ENCODE measurements at places on chromosomes 12 and 14. TPM values are rescaled to one million over a fixed set of nuclear protein-coding genes. Genes with fewer than 3 reads are reported as not detected.
A peak's percentile ranks its signal among the peaks of the same experiment; 100 is the strongest.

- no peak for DNase-seq
These were observed 64.4 kb upstream of the BTG1 start for GRCh38 chr12:92210071-92210470.

The CAPZA3 gene
- not detected for total RNA-seq

The CDKL1 gene
- total RNA-seq = 0.59 TPM

DNA sequence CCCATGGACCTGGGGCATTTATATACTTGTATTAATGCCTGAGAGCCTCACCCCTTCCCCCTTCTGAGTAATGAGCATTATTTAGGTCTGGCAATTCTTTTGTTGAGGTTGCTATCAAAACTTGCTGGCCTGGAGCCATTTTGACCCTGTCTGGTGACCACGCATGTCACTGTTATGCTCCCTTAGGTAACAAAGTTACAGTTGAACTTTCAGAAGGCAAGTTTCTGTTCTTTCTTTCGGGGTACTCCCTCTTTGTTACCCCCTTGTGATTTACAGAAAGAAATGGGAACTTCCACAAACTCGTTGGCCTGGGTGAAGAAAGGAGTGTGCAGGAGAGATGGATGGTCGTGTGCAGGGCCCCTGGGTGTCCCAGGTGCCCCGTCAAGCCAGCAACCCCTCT lies 305.4 kb downstream of the DPF3 start:
- no peak for DNase-seq

DNA sequence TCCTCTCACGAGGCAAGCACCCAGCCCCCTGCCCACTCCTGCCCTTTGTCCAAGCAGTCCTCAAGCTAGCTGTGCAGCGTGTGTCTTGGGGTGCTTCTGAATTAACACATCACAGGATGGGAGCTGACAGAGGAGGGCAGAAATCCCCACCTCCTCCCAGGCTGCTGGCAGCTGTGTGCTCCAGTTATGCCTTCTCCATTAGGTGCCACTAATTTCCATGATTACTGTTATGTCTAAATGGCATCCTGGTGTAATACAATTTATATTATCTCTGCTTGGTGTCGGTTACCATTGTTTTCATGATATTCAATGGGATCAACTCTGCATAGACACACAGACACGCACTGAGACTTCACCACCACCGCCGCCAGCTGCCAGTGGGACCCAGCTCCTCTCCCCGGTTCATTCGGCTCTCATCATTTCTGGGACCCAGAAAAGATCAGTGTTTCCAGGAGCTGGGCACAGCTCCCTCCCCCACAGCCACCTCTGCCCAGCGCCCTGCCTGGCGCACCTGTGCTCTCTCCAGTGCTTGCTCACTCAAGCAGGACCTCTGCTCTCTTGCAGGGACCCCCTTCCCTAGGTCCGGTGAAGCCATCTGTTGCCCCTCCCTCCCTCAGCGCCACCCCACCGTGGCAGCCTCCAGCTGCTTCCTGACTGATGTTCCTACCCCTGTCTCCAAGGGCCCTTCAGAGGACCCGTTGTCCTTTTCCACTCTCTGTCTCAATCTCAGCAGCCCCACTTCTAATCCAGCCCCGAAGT lies 167.5 kb upstream of the FKBP4 start:
- DNase-seq = no peak

DNA sequence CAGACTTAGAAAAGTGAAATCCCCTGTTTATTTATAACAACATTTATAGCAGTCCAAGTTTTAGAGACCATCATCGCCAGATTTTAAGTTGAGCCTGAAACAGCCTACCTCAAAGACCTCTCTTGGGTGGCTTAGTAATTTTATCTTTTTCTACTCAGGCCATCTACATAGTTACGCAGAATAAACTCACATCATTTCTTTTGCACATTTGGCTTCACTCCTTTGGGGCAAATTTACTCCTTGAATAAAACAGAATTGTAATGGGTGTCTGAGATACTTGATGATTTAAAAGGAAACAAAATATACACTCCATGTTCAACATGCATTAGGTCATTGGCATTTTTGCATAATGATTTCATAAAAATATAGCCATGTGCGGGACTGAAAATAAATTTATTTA lies 104.7 kb upstream of the TSPAN8 start:
- no peak for DNase-seq

- DNase-seq = no peak
These were observed 30.7 kb downstream of the NUMB start for GRCh38 chr14:73427516-73428264.

The MTERF2 gene
- 5.0 TPM for total RNA-seq

GRCh38 chr12:109222062-109222461 lies 87.0 kb downstream of the FOXN4 start:
- no peak for DNase-seq

DNA sequence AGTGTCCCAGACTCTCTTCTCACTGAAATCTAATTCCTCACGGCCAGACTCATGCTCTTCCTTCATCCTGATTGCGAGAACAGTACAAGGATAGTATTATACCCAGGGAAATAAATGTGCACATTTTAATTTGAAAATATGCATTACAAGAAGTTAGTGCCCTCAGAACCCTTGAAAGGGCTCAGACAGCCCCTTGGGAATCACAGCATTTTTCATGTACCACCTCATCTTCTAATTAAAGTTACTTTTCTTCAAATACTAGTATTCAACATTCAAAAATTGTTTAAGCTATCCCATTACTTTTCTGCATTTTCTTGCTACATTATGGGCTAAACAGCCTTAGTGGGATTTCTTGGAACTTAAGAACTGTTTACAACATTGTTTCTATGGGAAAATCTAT lies 1.7 kb upstream of the APPL2 start:
- no peak for DNase-seq

- DNase-seq = no peak
These were observed 39.3 kb downstream of the RBM19 start for GRCh38 chr12:113926788-113927187.

DNA sequence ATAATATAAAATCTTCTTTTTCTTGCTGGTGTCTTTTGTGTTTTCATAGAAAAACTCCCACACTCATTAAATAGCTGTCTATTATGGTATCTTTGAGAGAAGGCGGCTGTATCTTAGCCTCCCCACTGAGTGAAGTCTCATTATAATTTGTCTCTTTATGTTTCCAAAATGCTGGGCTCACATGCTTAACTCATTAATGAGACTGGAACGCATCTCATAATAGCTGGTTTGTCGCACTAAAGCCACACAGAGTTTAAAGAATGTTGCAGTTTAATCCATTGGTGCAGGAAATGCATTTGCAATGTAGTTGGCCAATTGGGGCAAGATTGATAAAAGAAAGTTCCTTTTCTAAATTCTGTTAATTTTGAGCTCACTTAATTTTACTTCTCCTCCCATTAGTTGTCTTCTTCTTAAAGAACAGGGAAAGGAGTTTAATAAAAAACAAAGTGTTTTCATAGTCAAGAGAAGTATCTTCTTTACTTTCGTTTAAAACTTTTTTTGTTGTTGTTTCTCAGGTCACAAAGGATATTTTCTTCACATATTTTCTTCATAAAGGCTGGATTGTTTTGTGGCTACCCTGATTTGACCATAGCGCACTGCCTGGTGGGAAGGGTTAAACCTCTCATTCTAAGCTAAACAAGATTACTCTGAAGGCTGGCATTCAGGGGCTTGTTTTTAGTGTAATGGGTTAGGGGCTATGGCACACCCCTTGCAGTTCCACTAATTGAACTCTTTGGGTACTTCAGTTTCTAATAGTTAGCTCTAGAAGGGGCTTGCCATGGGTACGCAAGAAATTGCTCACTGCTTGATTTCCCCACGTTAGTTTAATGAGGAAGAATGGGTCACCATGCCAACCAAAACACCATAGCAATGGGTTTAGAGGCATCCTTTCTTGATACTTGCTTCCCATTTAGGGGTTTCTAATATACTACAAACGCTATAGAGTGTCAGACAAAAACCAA lies 197.0 kb downstream of the TMTC2 start:
- no peak for DNase-seq

The KRT6A gene
- total RNA-seq = not detected

GRCh38 chr12:44384136-44384535 lies 492.0 kb downstream of the NELL2 start:
- no peak for DNase-seq

DNA sequence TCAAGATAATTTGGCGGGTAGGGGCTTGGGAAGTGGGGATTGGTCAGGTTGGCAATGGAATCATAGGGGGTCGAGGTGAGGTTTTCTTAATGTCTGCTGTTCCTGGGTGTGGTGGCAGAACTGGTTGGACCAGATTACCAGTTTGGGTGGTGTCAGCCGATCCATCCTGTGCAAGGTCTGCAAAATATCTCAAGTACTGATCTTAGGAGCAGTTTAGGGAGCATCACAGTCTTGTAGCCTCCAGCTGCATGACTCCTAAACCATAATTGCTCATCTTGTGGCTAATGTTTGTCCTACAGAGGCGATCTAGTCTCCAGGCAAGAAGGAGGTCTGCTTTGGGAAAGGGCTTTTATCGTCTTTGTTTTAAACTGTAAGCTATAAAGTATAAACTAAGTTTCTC lies 868.4 kb downstream of the DIO2 start:
- DNase-seq = no peak

- peak; percentile 55 for DNase-seq
These were observed 536 bp downstream of the VPS29 start for GRCh38 chr12:110501399-110501751.

DNA sequence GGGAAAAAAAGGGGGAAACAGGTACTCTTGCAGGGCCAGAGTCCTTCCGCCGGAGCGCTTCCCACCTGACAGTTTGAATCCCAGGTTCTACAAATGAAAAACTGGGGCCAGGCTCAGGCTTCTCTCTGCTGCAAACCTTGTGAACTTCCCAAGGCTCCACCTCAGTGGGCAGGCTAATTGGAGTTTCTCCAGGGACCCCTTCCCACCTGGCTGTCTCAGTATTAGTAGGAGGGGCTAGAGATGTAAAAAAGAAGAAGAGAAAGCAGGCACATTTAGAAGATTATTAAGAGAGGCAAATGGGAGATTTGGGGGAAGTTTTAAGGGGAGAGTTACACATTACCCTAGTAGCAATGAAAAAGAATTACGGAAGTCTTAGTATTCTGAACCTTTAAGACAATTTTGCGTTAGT lies 20.0 kb upstream of the CLEC2D start:
- no peak for DNase-seq

DNA sequence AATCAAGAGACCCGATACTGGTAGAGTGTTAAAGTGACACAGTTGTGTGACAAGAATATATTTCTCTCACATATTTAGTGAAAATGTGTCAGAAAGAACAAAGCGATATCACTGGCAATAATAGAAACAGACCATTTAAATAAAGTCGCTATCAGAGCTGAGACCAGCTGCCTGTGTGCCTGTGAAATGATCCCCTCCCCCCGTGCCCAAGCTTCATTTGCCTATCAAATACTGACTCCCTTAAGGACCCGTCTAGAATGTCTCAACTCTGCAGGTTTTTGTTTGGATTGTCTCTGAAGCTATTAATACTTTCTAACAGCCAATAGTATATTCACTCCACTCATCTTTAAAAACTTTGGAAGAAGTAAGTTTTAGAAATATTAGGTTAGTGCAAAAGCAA lies 98.9 kb downstream of the EGLN3 start:
- DNase-seq = no peak

DNA sequence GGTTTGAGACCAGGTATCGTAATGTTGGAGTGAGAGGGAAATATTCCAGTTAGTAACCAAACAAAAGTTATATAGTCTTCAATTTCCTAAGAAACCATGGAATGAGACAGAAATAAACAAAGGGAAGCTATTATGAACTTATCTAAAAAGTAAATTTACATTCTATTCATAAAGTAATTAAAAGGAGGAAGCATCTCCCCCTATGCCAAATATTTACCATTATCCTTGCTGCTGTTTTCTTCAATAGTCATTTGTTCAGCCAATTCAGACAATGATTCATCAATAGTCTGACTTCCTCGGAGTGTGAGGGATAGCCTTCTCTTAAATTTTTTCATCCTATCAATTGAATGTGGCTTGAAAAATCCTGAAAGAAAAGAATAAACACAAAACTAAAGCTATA lies 65.7 kb downstream of the CDK17 start:
- no peak for DNase-seq

The SOAT2 gene
- not detected for total RNA-seq

DNA sequence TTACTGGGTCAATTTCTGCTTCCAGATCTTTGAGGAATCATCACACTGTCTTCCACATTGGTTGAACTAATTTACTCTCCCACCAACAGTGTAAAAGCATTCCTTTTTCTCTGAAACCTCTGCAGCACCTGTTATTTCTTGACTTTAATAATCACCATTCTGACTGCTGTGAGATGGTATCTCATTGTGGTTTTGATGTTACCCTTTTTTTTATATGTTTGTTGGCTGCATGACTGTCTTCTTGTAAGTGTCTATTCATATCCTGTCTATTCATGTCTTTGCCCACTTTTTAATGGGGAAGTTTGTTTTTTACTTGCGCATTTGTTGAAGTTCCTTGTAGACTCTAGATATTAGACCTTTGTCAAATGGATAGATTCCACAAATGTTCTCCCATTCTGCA lies 324.9 kb downstream of the NAV3 start:
- no peak for DNase-seq

GRCh38 chr12:69966409-69966808 lies 141.4 kb downstream of the MYRFL start:
- peak; percentile 42 for DNase-seq

The AKAP6 gene
- total RNA-seq = 23.2 TPM

The LRRC43 gene
- not detected for total RNA-seq

DNA sequence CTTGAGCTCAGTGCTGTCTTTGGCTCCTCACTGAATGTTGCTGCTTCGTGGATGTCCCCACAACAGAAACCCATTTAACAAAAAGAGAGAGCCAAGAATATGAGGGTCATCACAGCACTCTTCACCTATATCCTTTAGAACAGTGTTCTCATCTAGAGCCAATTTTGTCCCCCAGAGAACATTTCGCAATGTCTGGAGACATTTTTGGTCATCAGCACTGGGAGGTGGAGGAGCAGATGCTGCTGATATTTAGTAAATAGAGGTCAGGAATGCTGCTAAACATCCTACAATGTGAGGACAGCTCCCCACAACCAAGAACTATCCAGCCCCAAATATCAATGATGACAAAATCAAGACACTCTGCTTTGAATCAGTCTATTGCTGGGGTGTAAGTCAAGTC lies 92.5 kb downstream of the BBS10 start:
- DNase-seq = peak; percentile 25

DNA sequence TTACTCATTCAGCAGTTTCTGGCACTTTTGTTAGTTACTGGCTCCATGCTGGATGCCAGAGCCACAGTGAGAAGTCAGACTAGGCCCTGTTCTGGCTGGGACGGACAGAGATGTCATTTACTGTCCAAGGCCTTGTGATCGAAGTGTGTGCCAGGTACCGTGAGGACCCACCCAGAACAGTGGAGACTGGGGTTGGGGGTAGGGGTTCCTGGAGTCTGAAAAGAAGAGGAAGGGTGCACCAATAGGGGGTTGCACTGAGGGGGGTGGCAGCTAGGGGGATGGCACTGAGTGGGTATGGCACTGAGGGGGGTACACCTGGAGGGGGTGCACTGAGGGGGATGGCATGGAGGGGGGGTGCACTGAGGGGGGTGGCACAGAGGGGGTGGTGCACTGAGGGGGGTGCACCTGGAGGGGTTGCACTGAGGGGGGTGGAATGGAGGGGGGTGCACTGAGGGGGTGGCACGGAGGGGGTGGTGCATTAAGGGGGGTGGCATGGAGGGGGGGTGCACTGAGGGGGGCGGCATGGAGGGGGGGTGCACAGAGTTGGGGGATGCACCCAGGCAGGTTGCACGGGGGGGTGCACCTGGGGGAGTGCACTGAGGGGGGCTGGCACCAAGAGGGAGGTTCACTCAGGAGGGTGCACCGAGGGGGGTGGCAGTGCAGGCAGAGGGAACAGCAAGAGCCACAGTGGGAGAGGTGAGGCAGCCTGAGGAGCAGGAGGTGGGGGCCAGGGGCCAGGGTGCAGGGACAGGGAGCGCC lies 10.6 kb upstream of the CYP46A1 start:
- no peak for DNase-seq

The TAS2R7 gene
- not detected for total RNA-seq

The HPD gene
- 5.0 TPM for total RNA-seq

- DNase-seq = peak; percentile 35
These were observed 1.7 kb upstream of the FLRT2 start for GRCh38 chr14:85528080-85528896.

All from gastrocnemius medialis (tissue), 4 donors.